ENCODE measurements at places on chromosomes 3 and 15.

- DNase-seq: peak; percentile 44
Measured at GRCh38 chr3:73401059-73401458, 223.7 kb downstream of the PDZRN3 start.

DNA sequence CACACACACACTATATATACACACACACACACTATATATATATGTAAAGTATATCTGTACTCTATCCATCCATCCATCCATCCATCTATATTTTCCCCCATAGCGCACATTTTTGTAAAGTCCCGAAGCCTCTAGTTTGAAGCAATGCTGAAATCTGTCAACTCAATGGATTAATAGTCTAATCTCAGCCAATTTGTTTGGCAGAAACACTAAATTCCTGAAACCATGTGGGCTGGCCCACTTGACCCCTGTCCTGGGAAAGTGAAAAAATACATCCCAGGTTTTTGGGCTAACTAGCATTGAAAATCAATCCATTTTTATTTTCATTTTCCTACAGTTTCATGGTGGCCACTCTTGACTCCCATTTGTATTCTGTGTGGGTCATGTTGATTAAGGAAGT, 166.7 kb downstream of the SLCO3A1 start:
- no peak for DNase-seq

DNA sequence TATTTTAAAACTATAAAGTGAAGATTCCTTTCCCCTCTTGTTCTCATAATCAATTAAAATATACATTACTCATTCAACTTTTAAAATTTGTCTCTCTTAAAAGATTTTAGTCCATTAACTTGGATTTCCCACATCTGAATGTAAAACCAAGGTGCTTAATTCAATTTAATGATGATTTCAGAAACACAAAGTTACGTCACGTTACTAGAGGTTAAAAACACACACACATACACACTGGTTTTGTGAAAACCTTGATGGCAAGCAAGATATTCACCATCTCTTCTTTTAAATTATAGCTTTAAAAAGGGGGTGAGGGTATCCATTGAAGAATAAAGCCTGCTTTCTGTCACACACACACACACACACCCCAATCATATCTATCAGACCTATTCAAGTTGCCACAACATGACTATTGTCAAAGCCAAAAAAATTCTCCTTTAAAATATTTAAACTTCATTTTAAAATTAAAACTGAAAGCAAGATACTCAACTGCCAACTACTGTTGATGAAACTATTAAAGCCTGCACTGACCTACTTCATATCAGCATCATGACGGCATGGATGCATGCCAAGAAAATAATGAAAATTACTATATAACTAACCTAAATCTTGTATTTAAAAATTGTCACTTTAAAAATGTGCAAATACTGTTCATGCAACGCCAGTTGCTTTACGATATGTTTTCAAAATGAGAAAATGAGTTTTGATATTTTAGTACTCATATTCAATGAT, 2.1 kb downstream of the RFX7 start:
- peak; percentile 16 for DNase-seq

- DNase-seq: no peak
Measured at GRCh38 chr3:10294030-10294586, 1.4 kb upstream of the GHRL start.

- peak; percentile 89 for DNase-seq
Measured at GRCh38 chr15:100725121-100726069, 123.0 kb downstream of the ASB7 start.

DNA sequence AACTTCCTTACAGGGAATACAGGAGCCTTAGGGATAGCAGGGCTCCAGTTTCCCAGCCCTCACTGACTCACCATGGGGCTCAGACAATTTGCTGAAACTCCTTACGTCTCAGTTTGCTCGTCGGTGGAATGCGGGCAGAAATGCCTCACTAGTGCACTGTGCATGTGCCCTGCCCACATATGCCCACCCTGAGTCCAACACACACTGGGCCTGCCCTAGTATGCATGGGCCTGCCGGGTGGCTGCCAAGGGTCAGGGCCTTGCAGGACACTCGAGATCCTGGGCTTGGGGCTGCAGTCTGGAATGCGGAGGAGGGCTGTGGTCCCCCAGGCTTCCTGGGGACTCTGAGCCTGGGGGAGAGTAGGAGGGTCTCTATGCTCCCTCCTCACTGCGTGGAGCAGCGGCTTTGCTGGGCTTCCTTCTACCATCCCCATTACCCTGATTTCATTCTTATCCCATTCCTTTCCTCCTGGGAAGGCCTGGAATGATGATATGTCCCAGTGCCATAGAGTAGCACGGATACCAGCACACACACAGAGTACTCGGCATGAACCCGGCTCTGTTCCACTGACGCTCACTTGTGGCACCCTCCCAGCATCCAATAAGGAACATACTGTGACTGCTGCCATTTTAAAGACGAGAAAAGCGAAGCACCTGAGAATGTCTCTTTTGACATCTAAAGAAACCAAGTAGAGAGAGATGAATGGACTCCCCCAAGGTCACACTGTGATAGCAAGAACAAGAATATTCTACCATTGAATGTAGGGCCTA, 124.2 kb downstream of the ASB7 start:
- peak; percentile 57 for DNase-seq

DNA sequence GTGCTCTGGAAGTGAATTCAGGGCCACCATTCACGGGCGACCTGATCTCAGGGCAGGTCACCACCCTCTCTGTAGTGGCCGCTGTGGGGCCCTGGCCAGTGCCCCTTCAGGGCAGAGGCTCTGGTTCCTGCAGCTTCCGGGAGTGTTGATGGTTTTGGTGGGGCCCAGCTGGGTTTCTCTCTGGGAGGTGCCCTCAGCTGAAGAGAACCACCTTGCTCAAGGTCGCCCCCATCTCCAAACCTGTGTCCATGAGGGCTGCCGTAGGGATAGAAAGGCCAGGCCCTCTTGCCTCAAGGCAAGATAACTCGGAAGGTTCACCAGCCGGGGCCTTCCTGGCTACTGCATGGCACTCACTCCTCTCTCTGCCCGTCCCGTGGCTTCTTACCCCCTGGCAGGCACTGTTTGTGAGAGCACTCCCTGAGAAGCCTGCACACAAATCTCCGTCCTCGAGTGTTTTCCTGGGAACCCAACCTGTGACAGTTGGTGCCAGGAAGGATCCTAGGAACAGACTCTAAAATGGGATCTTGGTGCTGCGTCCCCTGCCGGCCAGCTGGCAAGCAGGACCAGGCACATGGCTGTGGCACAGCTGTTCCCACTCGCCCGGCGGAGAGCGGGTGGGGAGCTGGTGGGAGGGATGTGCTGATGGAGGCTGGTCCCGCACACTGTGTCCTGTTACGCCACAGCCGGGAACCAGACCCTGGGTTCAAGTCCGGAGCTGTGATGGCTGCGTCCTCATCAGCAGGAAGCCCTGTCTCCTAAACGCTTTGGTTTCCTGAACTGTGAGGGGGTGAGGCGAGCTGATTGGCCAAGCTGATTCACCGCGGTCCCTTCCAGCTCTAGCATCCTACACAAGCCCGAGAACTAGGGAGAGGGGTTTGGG, 23.2 kb upstream of the PIGZ start:
- no peak for DNase-seq

GRCh38 chr3:141544697-141545096, 57.9 kb downstream of the RASA2 start:
- DNase-seq: no peak

- no peak for DNase-seq
Measured at GRCh38 chr15:54816401-54816800, 380.3 kb downstream of the RSL24D1 start.

DNA sequence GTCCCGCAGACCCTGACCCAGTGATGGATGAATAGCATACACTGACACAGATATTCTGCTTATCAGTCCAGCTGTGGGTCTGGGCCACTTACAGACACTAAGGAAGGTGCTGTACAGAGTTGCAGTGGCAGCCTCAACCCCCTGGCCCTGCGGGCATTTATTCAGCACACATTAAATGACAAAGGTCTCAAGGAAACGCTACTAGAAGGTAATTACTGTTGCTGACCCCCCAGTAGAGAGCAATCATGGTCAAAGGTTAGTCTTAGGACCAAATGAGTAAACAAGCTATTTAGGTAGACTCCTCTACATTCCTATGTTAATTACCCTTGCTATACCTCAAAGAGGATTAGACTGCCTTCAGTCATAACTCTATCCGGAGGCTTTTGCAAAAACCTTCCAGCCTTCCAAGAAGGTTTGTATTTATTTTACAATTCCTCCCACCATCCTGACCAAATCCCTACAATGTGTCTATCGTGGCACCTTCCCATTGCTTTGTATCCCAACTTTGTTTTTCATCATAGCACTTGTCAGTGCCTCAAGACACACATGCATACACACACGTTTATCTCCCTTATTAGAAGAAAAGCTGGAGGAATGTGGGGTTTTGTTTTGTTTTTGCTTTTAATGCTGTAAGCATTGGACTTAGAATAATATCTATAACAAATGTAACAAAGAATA, 227.9 kb downstream of the PYDC2 start:
- DNase-seq: no peak

- DNase-seq: peak; percentile 19
Measured at GRCh38 chr3:127458696-127459604, 131.6 kb downstream of the TPRA1 start.

- no peak for DNase-seq
Measured at GRCh38 chr3:117751651-117752050, 1042.1 kb downstream of the TUSC7 start.
